ENCODE measurements at places on chromosomes 4 and X.
A peak's percentile ranks its signal among the peaks of the same experiment; 100 is the strongest.

DNA sequence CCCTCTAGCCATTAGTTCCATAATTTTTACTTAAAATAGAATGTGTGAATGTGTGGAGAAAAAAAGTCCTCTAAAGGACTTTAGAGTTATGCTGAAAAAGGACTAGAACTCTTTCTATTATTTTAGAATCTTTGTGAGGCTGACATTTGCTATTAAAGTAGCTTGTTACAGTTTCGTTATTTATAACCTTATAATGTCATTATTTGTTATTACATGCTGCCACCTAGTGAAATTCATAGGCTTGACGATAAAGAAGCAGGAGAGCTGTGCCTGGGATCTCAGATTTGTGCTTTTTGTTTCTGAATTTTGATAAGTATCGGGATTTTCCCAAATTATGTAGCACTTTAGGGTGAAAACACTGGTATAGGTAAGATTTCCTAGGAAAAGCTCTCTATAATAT lies 38.5 kb upstream of the TAPT1 start:
- DNase-seq, result peak; percentile 66

- peak; percentile 89 for DNase-seq
These were observed 76.5 kb downstream of the PSAPL1 start for GRCh38 chr4:7358100-7358735.

DNA sequence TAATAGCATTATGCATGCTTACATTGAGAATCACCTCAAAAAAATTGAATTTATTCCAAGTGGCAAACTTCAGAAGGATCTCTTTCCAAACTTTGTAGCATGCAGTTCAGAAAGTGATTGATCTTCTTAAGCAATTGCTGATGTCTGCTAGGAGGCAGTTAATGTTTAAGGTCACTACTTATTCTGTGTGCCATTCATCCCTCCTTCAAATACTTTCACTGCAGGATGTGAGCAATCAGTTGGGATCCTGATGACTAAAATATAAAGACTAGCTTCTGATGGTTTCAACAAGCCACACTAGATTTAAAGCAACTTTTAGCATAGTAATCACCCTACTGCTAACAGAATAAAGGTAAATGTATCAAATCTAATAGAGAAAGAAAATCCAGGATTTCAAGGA lies 414.1 kb downstream of the ADGRL3 start:
- no peak for DNase-seq

DNA sequence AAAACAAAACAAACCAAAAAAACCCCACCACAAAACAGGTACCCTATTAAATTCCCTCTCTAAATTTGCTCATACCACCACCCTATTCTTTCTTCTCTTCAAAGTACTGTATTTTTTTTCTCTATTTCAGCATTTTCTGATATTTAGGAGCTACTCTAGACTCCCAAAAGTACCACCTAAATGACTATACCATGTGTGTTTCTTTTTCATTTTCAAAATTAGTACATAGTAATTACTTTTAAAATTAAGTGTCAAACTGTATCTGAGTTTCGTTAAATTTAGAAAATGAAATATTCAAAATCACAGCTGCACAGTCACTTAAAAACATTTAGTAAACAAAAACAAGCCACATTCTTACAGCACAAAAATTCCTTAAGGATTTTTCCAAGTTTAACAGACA lies 161.7 kb downstream of the FBXW7 start:
- no peak for DNase-seq

DNA sequence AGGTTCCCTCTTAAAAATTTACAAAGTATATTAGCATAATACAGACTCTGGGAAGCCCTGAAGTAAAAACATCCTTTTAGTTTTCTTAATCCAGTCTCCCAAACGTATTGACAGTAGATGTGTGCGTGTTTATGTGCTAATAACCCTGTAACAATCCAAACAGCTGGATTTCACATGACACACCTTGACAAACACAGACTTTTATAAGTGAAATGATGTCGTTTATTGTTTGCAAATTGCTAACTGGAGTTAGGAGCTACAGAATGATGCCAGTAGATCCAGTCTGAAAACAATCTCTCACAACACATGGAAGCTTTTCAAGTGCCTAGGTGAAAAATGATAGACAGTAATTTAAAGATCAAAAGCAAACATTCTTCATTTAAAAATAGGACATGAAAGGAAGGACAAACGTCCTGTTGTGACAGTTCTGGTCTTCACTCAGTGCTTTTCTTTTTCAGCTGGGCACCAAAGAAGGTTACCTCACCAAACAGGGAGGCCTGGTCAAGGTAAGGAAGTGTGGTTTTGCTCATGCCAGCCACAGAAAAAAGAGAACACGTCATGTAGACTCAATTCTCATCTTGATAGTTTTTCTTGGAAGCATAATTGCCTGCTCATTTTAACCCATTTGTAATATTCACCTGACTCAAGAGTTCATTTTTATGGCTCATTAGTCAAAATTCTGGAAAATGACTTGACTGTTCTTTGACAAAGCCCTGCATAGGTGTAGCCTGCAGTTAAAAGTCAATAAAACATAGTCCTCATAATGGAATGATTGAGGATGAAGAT lies 32.9 kb downstream of the LAMTOR3 start:
- no peak for DNase-seq

GRCh38 chr4:13881892-13882291 lies 254.4 kb upstream of the BOD1L1 start:
- DNase-seq, result no peak
